ENCODE measurements at places on chromosomes 13 and 19.

DNA sequence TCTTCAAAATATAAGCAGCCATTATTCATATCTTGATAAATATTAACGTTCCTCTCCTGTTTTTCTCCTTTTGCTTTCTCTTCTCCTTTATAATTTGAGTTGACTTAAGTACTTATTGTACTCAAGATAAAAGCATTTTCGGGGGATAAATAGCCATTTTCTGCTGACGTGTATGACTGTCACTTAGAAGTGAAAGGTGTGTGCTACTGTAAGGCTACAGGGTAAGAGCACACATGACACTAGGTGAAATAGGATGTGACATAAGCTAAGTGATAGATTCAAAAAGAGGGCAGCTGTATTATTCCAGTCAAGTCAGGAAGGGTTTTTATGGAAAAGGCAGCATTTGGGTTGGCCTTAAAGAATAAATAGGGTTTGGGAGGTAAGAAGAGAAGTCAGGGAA, 128.5 kb downstream of the GPC6 start:
- DNase-seq, result no peak

DNA sequence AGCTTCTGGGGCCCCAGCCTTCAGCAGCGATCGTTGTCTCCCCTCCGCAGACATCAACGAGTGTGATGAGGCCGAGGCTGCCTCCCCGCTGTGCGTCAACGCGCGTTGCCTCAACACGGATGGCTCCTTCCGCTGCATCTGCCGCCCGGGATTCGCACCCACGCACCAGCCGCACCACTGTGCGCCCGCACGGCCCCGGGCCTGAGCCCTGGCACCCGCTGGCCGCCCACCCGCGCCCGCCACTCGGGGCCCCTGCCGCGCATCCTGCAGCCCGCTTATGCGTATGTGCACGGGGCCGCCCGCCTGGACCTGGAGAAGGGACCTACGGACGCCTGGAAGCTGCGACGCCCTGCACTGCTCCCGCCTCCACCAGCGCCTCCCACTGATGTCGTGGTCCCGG, 28.2 kb downstream of the LTBP4 start:
- no peak for DNase-seq

- DNase-seq, result no peak
Measured at GRCh38 chr19:934865-935479, 9.1 kb downstream of the ARID3A start.

DNA sequence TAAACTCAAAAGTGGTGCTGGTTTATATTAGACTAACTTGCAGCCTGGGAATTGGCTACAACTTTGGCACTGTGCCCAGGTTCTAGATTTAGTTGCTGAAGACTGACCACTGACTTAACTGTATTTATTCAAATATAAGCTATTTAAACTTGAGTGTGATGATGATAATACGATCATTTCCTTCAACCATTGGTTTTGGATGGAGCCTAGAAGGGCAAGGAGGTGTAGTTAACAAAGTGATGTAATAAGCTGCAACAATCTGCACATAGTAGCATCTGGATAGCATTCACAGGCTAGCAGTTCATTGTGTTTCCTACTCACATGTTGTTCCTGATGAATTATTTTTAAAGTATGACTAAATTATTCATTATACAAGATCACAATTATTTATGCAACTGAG, 55.2 kb upstream of the DACH1 start:
- DNase-seq, result no peak

DNA sequence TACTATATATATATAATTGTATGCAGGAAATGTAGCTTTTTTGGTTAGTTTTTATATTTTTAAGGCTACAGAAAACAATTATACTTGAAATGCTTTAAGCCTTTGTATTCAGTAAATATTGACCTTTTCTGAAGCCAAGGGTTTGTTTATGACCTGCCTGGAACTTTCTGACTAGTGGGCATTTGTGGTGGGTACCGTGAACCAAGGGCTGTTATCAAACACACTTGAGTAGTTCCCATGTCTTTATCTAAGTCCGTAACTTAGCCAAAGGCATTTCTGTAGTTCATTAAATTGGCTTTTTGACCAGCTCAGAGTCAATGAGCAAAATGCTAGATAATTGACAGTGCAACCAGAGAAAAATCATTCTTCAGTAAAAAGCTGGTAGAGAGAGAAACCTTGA, 1444.2 kb upstream of the SLC10A2 start:
- no peak for DNase-seq

DNA sequence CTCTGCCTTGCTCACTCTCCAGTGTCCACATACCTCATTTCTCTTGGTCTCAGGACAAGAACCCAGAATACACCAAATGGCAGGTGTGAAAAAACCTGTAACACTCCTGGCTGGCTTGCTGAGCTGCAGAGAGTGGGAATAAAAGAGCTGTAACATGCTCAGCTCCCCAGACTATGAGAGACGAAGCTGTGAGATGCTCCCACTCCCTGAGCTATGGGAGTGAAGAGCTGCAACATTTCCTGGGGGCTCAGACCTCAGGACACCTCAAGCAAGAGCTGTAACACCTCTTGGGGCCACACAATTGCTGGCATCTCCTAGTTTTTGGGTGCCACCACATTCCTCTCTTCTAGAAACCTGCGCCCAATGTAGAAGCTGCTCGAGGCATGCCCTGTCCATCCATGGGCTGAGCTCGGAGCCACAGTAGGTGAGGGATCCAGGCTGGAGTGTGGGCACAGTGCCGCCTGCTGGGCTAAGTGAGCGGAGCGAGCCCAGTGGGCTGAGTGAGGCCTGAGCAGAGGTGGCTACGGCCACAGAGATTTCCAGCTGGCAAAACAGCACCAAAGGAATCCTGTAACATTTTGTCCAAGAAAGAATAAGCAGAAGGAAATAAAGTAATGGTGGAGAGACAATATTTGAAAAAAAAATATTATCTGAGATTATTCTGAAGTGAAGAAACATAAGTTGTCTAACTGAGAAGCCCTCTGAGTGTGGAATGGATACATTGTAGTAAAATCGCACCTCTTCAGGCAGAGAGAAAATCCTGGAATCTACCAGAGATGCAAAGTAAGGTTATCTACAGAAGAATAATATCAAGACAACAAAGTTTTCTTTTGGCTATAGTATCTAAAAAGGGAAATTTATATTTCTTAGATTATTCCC, 186.2 kb upstream of the PCDH9 start:
- no peak for DNase-seq

GRCh38 chr19:54230031-54230430, 7.2 kb upstream of the LILRB3 start:
- no peak for DNase-seq

- DNase-seq, result no peak
Measured at GRCh38 chr13:37701306-37701705, 102.7 kb upstream of the POSTN start.

GRCh38 chr13:97321616-97322321, 99.6 kb downstream of the MBNL2 start:
- no peak for DNase-seq

DNA sequence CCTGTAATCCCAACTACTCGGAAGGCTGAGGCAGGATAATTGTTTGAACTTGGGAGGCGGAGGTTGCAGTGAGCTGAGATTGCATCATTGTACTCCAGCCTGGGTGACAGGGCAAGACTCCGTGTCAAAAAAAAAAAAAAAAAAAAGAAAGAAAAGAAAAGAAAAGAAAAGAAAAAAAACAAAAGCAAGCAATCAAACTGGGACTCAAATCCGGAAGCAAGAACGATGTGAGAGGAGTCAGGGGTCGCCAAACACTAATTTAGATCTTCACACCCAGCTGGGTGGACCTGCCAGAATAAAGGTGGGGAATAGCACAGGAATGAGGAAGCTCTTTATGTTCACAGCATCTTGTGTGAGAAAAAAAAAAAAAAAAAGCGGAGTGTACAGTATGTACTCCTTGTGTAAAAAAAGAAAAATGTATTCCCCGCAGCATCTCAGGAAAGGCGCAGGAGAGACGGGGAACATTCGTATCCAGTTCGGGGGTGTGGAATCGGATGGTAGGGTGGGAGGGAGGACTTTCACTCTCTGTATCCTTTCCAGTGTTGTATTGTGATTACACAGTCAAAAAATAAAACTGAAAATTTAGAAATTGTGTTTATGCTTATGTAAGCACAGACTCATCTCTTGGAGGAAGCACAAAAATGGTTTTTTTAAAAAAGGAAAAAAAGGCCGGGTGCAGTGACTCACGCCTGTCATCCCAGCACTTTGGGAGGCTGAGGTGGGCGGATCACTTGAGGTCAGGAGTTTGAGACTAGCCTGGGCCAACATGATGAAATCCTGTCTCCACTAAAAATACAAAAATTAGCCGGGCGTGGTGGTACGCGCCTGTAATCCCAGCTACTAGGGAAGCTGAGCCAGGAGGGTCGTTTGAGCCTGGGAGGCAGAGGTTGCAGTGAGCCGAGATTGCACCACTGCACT, 7.6 kb downstream of the DNAJB1 start:
- DNase-seq, result no peak

DNA sequence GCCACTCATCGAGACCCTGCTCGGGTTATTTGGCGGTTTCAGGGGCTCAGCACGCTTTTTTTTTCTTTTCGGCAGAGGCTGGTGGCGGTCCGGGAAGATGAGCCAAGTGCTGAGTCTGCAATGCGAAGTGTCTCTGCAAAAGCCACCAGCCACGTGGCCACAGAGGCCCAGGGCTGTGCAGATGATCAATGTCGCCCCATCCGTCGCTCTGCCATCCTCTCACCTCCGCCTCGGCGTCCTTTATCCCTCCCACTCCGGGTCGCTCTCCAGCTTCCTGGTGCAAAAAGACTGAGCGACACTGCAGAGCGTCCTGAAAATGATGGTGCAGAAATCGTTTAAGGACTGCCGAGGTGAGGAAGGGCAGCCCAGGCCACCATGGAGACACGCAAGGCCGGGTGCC, 55.0 kb downstream of the TINCR start:
- DNase-seq, result no peak

GRCh38 chr19:17977021-17977420, 10.1 kb downstream of the KCNN1 start:
- DNase-seq, result no peak

DNA sequence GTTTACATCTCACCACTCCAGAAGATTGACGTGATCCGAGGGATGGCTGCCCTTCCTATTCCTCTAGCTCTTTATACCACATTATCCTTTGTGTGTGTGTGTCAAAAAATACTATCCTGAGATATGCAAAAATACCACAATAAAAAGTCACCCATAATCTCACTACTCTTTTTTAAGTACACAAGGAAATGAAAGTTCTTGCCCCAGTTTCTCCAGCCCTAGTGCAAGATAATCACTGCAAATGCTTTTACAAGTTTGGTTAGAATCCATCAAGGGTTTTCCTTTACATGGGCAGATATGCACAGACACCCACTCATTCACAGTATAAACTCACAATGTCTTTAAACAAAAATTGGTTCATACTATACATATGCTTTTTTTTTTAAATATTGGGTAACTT, 89.3 kb downstream of the DIAPH3 start:
- no peak for DNase-seq

DNA sequence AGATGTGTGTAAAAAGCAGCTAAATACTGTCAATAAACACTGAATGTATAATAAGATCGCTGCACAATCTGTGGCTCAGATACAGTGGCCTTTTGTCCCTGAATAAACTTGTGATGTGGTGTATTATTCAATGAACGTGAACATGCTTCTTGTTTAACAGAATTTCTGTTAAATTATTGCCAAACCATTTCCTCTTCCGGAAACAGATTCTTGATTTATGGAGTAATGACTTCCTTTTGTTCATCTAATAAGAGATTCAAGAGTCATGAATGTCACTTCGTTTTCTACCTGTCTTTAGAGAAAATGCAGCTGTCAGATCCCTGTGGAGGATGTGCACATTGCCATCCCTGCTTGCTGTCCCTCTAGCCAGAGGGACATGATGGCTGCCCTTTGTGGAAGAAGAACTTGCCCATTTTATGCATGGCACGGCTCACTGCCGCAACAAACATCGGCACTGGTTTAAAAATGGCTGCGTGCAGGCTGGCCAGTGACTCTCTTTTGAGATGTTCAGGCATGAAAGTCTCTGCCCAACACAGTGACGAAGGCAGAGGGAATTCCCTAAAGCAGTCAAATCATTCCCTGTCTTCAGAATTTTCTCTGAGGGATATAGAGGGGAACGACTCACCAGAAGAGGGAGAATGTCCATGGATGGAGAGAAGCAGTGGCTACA, 3.1 kb upstream of the TNFSF13B start:
- no peak for DNase-seq

GRCh38 chr19:35992907-35993765, 1.9 kb upstream of the SDHAF1 start:
- DNase-seq, result no peak

DNA sequence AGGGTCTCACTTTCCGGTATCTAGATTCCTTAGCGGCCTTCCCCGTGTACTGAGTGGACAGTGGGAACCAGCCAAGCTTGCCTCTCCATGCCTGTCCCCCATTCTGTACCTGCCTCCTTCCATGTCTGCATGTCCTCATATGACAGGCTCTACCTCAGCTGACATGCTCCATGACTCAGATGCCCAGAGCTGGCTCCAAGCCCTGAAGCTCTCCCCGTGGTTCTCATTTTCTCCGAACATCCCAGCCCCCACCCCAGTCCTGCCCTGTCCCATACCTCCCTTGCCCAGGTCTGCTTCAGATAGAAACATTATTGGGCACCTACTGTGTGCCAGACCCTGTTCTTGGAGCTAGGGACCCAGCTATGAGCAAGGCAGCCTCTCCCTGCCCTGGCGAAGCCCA, 17.1 kb upstream of the SHFL start:
- no peak for DNase-seq

DNA sequence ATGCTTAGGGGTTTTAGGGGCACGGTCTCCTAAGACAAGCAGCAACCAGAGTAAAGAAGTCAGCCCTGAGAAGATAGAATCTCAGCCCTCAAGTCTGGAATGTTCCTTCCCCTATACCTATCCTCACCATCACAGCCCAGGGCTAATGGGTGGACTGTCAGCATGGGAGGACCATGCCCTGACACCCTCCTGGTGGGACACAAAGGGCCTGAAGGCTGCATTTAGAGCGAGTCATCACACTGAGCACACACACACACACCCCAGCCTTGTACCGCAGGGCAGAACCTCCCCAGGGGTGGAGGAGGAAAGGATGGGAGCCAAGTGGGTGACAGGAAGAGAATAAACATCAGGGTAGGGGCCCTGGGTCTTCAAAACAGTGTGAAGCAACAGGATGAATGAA, 174.8 kb upstream of the SERP2 start:
- DNase-seq, result no peak
